ENCODE measurements at places on chromosomes 3 and 15.

DNA sequence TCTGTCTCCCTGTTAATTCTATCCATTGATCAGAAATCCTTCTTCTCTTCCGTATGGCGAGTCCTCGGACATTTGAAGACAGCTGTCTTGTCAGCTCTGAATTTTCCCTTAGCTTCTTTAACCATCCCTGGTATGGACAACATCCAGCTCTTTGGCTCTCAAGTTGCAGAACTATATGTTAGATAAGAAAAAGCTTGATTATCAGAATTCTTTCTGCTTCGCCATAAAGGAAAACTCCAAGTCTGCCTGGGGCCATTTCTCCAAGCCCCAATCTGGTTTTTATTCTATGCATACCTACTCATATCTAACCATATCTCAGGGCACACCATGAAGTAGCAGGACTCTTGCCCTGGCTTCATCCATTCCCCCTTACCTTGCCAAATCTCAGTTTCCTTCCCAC, 215.7 kb upstream of the TMC3 start:
- no peak for DNase-seq

DNA sequence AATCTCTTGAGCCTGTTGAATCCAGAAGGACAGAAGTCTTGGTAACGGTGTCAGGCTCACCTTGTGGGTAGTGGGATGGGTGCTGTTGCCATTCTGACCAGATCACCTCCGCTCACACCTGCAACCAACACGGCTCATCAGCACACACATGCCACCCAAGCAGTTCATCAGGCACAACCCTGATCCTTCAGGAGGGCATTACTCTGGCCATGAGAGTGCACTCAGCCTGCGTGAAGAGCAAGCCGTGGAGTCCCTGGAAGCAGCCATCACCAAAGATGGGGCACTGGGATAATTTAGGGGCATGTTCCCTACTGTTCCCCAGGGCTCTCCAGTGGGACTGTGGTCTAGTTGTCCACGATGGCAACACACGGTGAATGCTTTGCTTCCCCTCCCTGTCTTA, 120.5 kb downstream of the SHQ1 start:
- no peak for DNase-seq

DNA sequence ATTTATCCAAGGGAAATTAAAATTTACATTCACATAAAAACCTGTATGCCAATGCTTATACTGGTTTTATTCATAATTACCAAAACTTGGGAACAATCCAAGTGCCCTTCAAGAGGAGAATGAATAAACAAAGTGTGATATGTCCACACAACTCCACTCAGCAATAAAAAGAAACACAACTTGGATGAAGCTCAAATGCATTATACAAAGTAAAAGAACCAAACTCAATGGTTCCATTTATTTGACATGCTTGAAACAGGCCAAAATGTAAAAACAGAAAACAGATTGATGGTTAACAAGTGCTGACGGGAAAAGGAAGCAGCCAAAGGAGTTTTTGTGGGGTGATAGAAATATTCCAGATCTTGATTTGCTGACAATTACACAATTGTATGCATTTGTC, 23.5 kb downstream of the OCA2 start:
- no peak for DNase-seq

DNA sequence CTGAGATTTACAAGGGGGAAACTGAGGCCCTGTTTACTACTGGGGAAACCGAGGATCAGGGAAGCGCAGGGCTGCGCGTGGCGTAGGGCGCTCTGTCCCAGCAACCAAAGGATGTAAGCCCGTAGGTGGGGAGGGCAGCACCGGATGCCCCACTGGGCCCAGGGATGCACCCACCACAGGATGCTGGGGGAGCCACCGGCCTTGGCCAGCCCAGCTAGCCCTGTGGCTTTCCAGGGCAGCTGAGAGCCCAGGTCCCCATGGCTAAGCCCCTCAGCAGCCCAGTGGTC, 33.4 kb downstream of the RPN1 start:
- DNase-seq: no peak

- DNase-seq: no peak
These were observed 13.5 kb upstream of the KCNMB3 start for GRCh38 chr3:179264449-179264848.
